Fibroblast of skin of right biceps (primary cell): ENCODE measurements at places on chromosomes 6 and 20.

DNA sequence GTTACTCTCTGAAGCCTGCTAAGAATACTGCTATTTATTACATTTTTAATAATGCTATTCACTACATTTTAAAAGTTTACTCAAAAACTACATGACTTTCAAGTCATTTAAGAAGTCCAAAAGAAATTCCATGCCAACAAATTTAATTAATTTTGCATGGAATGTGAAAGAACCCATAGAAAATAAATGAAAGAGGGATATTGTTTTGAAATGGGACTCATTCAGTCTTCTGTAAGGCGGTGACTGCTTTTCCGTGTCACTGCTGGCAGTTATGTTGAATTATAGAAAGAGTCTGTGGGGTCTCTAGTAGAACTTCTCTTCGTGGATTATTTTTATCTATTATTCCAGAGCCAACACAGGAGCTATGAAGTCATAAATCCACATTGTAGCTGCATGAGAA, 211.2 kb downstream of the LAMA2 start:
- DNase-seq = no peak

DNA sequence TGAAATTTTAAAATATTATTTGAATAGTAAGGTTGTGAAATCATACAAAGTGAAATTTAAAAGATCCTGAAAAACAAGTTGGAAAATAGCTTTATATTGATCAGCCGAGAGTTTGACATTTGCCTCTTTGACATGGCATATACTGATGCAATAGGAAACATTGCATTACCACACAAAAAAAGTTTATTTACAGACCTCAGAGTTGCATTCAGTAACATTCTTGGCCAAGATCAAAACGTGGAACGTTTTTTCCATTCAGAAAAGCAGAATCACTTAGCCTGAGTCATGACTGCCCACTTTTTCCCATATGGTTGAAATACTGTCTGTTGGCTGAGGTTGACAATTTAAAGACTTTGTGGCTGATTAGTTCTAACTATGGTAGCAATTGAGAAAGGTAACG, 55.1 kb upstream of the BACH2 start:
- peak; percentile 71 for DNase-seq

GRCh38 chr6:151110576-151110905, 129.2 kb upstream of the AKAP12 start:
- DNase-seq = no peak

GRCh38 chr6:25017932-25018567, 82.3 kb upstream of the RIPOR2 start:
- DNase-seq = peak; percentile 59

DNA sequence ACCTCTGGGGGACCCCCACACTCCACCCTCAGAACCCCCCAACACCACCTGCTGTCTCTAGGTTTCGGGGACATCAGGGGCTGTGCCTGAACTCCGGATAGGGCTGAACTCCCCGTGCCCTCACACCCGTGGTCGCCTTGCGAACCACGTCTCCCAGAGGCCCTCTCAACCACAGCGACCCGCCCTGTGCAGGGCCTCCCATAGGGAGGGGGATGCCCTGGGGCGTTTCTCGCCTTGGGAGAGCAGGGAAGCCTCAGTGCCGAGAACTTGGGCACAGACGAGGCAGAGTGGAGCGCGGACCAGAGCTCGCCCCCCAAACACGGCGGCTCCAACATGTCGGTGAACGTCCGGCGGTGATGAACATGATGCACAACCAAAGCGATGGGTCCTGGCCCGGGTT, 6.8 kb downstream of the FRMD1 start:
- DNase-seq = no peak

DNA sequence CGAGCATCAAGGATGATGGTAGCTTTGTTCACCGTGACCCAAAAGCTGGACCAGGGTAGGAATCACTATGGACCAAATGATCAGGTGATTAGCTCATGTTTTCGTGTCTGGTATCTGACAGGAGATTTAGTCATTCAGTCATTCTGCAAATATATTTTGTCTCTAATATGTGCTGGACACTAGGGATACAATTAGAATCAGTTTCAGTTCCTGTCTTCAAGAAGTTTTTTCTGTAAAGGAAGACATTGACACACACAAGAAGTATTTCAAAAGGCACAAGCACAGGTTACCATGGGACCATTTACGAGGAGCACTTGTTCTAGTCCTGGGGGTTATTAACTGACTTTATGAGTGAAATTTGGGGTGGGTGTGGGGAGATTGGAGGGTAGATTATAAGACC, 244.9 kb downstream of the HIVEP2 start:
- no peak for DNase-seq

- no peak for DNase-seq
These were observed 1302.1 kb upstream of the GJE1 start for GRCh38 chr6:140830666-140831065.

DNA sequence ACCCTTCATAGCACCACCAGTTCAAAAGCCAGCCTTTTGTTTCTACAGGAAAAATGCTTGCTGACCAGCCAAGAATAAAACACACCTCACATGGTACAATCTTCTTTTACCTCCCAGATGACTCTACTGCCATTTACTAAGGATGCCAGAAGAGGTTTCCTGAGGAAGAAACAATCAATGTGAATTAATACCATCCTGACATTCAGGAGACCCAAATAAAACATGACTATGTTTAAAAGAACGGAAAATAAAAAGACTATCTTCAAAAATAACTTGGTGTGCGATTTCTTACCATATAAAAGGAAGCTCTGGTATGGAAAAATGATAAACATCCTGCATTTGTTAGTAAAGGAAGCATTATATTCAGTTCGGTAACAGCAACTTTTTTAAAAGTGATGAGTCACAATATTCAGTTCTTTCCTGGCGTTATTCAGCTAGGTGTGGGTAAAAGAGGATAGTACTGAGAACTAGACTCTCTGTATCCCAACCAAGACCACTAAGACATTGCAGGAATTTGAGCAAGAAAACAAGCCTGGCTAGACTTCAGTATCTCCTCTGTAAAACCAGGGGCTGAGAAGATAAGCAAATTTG, 16.3 kb downstream of the COL21A1 start:
- DNase-seq = no peak

DNA sequence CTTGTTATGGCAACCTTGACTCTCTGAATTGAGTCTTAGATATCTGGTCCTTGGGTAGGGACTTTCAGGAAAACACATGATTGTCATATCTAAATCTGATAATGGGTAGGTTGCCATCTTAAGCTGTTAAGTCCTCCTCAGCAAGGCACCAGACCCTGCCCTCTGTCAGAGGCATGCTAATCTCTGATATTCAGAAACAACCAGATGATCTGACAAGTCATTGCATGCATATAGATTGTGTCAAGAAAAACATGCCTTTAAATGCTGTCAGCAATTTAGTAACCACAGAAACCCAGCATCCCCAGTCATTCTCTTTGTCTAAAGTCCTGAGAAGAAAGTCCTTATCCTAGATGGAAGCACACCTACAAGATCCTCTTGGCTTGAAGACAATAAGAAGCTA, 149.1 kb downstream of the EDN1 start:
- no peak for DNase-seq

GRCh38 chr6:14269436-14269835, 151.9 kb downstream of the CD83 start:
- no peak for DNase-seq

DNA sequence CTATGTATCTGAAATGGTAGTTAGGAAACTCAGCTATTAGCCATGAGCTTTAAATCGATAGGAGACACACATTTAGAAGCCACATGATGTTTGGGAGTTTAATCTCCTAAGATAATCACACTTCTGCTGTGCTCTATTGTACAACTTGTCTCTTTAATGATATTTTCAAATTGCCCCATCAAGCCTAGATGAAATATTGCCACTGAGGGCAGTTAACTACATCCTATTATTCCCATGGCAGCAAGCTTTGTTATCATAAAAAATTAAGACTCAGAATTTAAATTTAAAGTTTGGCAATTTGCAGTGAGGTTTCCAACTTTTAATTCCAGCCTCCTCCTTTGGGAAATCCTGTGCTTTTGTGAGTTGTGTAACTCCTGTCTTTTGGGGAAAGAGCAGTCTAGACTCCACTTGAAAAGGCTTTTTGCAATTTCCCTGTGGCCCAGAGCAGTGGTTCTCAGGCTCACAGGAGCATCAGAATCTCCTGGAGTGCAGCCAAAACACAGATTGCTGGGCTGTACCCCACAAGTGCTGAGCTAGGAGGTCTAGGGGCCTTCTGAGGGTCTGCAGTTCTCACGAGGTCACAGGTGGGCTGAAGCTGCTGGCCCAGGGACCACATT, 792.4 kb downstream of the QKI start:
- no peak for DNase-seq

GRCh38 chr6:105994118-105994590, 92.0 kb upstream of the PRDM1 start:
- DNase-seq = peak; percentile 65

DNA sequence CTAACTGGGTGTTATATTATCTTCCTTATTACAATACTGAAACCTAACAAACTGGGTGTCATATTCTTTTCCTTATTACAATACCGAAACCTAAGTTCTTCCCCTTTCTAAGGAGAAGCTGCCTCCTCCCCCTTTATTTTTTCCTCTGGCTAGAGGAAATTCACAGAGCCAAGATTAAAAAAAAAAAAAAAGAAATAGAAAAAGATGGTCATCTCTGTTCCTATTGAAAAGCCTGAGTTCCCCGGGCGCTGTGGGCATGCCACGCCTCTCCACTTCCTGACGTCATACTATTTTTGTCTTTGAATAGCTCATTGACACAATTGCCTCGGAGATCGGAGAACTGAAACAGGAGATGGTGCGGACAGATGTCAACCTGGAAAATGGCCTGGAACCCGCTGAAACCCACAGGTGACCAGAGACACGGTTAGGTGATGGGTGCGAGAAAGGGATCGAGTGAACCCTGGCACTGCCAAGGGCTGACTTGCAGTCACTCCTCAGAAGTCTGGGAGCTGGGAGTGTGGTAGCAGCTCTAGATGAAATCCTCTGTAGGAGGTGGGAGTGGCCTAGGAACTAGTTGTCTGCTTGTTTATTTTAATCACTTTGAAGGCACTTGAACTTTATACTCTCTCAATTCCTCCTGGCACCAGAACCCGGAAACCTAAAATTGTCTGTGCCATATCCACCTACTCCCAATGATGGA, 82.2 kb upstream of the NAA20 start:
- no peak for DNase-seq

- DNase-seq = no peak
These were observed 7.4 kb downstream of the FRMD1 start for GRCh38 chr6:168071620-168072019.

DNA sequence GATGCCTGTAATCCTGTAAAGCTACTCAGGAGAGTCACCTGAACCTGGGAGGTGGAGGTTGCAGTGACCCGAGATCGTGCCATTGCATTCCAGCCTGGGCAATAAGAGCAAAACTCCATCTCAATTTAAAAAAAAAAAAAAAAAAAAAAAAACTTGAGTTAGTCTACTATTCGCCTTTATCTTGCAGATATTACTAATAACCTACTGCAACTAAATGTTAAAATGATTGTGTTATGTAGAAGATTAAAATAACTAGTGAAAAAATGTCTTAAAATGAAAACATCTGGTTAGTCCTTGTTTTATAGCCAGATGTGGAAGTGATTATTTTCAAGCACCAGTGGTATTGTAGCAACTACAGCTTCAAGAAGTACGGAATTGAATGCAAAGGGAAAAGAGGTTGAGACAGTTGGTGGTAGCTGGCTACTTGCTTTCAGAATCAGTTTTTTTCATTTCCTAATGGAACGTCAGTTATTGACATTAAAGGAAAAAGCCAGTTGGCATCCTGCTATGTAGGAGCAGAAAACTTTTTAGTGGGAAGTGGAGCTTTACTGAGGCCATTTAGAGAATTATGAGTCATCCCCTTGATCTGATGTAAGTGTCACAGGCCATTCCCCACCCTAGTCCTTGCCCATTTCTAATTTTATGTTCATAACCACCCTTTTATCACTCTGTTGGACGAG, 43.8 kb upstream of the DYNLRB1 start:
- DNase-seq = peak; percentile 63

GRCh38 chr20:3932277-3932676, 43.1 kb downstream of the PANK2 start:
- DNase-seq = no peak

DNA sequence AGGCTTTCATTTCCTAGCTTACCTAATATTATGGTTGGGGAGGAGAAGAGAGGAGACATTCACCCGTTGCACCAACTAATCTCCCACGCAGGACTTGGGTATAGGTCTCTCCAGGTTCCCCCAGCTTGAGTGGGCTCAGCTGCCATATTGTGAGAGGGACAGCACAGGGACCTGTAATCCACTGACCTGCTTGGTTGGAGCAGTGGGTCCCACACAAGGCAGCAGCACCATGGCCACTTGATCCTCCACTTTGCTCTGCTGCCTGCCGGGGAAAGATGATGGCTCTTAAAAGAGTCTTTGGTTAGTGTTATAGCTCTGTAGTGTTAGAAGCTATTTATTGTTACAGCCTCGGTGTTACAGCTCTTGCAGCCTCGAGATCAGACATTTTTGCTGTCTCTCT, 22.5 kb upstream of the ECHDC1 start:
- DNase-seq = no peak

DNA sequence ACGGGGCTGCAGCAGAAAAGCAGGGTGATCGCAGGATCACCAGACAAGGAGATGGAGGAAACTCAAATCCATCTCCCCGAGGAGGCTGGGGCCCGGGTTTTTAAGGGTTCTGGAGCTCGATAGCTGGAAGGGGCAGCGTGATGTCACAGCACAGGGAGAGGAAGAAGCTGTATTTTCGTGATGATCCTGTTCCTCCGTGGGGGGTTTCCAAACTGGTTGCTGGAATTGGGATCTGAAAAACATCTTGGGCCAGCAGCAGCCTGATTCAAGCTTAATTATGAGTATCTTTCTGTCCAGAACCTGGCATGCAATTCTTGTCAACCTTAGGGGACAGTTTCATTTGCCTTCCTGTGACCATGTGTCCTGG, 4.1 kb downstream of the CST7 start:
- DNase-seq = no peak

DNA sequence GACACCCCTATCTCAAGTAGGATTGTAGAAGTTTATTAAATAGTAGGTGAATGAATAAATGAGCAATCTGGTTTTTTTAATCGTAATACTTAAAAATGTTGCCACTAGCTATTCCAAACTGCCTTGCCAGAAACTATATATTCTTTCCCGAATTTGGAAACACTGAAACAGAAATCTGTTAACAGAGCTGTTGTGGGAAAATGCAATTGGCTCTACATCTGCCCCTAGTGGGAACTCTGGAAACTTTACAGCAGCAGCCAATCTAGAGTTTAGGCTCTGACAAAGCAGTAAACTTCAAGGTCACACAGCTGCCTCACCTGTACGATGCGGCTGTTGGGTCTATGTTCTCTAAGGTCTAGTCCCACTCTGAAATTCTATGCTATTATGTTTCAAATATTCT, 41.7 kb downstream of the SYNE1 start:
- no peak for DNase-seq

- DNase-seq = peak; percentile 63
These were observed 55.1 kb upstream of the CEP162 start for GRCh38 chr6:84282550-84282949.

GRCh38 chr6:26045065-26045927, 41.9 kb upstream of the HFE start:
- peak; percentile 97 for DNase-seq
